Activated T-helper 1 cell treated with anti-CD3 and anti-CD28 coated beads, Interleukin-2, amount 50 U/mL, for 16 hours (primary cell): ENCODE measurements at places on chromosomes 11 and 22.

DNA sequence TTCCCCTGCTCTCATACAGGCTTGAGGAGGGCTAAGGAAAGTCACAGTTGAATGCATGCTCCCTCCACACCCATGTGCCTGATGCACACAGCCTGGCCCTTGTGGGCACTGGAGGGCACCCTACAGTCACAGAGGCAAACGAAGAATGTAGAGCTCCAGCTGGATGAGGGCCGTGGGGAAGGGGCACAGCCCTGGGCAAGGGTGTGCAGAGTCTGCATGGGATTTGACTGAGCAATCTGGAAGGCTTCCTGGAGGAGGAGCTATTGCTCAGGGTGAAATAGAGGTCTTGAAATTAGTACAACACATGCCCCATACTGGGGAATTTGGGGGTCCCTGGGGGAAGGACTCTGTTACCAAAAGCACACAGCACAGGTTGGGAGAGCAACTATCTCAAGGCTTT is 64.0 kb downstream of the KCNQ1 start:
- DNase-seq, result no peak

DNA sequence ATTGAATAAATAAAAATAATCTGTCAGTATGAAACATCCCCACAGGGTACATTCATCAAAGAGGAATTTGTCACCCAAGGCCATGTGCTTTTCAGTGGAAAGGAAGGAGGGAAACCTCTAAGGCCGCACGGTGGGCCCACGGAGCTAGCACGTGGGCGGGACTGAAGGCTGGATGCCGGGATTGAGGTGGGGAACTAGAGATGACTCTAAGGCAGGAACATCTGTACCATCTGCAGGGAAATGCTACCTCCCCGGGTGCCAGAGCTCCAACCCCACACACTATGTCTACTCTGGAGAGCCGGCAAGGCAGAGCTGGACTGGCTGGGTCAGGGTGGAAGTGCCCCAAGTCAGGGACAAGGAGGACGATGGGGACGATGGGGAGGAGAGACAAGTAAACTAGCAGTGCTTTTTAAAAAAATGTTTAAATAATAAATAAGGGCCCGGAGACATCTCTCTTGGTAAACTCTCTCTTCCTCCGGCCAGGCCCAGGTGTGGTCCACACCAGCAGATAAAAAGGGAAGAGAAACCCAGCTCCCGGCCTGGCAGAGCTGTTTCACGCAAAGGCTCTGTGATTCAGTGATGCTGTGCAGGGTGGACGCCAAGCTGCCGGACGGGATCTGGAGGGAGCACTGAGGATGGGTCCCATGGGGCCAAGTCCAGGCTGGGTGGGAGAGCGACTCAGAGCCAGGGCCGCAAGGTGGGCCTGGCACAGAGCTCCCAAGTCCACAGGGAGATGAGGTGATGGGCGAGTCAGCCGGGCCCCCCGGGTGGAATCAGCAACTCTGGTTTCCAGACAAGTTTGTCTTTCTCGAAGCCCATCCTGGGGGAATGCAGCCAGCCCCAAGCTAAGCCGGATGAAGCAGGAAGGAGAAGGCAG is 5.8 kb downstream of the LIF start:
- no peak for DNase-seq

DNA sequence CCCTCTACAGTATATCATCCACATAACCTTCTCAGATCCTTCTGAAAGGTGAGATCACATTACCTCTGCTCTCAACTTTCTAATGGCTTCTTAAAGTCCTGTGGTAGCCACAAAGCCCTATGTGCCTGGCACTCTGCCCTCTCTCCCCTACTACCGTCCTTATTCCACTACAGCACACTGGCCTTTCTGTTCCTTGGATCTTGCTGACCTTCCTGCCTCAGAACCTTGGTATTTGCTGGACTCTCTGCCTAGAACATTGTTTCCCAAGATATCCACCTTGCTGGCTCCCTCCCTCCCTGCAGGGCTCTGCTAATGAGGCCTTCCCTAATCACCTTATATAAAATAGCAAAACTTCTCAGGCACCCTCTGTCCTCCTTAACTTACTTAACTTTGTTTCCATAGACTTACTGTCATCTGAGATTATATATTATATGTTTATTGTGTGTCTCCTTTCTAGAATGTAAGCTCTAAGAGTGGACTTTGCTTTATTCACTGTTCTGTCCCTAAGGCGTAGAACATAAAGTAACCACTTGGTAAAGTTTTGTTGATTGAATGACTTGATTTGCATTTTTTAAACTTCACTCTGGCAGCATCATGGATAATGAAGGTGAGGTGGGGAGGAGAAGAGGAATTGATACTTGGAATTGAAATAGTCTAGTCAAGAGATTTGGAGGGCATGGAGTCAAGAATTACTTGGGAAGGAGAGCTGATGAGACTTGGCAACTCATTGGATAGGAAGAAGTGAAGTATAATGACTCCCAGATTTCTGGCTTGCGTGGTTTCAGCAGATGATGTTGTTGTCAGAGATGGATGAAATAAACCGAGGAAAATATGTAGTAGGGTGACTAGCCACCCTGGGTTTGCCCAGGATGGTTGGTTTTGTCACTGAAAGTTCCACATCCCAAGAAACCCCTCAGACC is 10.5 kb downstream of the POLD3 start:
- DNase-seq, result no peak

- no peak for DNase-seq
Observed at GRCh38 chr11:35367491-35367890, 51.9 kb downstream of the SLC1A2 start.

DNA sequence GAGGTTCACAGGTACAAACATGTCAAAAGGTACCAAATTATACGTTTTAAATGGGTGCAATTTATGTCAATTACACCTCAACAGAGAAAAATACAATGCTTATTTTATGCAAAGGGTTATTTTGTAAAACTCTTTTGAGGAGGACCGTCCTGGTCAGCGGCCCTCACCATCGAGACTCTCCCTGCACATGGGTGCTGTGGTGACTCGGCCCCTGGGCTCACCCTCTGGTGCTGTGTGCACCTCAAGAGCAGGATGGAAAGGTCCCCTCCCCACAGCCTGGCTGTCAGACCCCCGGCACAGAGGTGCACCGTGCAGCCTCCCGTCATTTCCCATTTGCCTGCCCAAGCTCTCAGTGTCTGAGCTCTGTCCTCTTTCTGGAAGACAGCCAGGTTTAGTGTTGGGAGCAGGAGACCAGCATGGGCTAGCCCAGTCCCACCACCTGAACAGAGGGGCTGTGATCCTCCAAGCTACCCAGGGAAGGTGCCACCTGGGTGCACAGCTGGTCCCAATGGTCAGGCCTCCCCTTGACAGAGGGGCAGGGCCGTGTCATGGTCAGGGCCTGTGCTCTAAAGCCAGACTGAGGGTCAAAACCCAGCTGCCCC is 41.8 kb upstream of the PRODH start:
- no peak for DNase-seq

DNA sequence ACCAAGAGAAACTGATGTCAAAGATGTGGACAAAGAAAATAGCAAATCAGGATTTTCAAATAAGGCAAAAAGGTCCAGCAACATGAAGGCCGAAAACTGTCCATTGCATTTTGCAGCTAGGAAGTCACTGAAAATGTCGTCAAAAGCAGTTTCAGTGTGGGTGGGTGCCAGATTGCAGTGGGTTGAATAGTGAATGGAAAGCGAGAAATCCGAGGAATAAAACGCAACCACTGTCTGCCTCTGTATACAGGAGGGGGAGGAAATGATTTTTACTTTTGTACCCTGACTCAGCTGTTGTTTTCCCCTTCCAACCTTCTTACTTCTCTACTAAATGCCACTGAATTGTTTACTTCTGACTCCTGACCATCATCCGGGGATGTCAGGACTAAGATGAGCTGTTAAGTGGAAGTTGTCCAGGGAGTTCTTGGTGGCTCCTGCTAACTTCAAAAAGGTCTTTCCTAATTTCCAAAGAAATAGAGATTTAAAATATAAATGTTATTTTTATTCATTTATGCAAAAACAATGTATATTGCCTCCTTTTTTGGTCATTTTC is 64.9 kb upstream of the BIRC3 start:
- no peak for DNase-seq

DNA sequence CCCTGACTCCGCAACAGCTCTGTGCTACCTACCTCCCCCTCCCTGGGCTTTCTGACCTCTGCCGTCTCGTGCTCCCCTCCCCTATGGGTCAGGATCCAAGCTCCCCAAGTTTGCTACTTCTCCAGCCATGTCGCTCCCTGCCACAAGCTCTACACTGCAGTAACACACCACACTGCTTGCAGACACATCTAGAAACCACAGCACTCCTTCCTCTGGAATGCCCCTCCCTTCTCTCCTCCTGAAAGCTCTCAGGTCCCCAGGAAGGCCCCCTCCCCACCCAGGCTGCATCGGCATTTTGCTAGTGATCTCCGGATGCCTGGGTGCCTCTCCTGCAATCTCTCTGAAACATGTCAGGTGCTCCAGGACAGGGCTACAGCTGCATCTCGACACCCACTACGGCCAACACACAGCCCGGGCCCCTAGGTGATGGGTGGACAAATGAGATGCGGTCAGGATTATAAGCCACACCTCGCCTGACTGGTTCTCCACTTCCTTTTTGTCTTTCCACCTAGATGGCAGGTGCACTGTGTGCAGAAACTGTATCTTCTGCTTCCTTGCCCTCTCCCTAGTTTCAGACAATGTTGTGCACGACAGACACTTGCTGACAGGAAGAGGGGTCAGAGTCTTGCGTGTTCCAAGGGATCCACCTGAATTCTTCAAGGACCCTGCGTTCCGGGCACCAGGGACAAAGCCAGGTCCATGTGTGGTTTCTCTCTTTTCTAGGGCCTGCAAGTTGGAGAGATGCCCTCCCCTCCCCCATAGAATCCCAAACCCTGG is 22.9 kb downstream of the RPUSD4 start:
- DNase-seq, result no peak

DNA sequence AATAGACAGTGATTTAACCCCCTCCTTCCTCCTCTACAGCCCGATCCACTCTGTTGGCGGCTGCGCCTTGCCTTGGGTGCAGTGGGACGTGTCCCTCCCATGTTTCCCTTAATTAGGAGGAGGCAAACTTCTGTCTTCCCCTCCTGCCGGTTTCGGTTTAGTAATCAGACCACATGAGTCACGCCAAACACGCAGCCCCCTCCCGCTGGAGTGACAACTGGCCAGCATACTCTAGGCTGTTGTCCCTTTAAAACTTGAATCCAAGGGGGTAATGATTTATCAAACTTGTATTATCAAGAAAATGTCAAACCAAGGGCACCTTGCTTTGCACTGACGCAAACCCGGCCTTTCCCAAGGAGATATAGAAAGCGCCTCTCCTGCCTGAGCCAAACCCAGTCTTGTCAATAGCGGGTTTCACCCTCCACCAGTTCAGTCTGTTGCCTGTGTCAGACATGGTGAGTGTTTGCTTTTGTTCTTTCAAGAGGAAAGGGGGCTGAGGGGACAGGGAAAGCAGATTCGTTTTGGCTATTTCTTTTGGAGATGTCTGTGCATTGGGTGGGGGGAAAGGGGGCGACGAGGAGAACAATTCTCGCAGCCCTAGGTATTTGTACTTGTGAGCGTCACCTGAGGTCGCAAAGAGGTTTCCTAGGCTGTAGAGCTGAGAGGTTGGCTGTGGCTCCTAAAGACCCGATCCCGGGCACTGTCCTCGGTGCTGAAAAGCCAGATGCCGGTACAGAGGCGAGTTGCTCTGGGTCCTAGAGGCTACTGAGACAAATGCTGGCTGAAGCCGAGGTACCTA is at the start of gene SLC6A5:
Gene SLC6A5 (plus strand): TSS at position 388 of the 799 bp plus-strand sequence. CDS start 65 bp downstream, at position 453.
- DNase-seq, result no peak

DNA sequence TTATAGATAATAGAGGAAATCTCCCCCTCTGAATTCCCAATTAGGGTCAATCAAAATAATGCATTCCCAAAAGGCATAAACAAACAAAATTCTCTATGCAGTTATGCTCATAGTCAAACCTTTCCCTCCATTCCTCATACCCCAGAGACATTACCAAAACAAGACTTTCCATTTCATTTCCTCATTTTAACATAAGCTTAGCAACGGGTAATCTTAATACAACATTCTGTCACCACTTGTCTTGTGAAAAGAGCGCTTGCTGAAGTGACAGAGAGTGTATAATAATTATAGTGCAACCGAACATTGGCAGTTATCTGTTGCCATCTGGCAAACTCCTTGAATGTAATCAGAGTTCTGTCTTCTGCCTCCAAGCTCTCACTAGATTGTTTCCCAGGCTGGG is 1.2 kb upstream of the SLN start:
- no peak for DNase-seq

DNA sequence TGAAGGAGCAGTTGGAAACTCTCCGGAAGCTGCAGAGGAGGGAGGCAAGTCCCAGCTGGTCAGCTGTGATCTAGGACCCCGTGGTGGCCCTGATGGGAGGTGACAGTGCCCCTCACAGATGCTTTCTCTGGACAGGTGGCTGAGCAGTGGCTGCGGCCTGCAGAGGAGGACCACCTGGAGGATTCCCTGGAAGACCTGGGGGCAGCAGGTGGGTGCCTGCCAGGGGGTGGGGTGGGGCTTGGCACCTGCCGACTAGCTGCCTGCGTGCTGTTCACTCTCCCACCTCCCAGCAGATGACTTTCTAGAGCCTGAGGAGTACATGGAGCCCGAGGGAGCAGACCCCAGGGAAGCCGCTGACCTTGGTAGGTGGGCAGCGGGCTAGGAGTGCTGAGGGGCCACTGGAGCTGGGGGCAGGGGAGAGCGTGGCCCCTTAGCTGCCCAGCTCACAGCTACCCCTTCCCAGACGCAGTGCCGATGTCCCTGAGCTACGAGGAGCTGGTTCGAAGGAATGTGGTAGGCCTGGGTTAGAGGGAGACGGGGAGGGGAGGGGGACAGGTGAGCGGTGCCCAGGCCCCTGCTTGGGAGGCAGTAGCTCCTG is 3.1 kb downstream of the SCO2 start:
- no peak for DNase-seq

GRCh38 chr11:47083913-47084312 is 92.8 kb downstream of the ARFGAP2 start:
- no peak for DNase-seq

DNA sequence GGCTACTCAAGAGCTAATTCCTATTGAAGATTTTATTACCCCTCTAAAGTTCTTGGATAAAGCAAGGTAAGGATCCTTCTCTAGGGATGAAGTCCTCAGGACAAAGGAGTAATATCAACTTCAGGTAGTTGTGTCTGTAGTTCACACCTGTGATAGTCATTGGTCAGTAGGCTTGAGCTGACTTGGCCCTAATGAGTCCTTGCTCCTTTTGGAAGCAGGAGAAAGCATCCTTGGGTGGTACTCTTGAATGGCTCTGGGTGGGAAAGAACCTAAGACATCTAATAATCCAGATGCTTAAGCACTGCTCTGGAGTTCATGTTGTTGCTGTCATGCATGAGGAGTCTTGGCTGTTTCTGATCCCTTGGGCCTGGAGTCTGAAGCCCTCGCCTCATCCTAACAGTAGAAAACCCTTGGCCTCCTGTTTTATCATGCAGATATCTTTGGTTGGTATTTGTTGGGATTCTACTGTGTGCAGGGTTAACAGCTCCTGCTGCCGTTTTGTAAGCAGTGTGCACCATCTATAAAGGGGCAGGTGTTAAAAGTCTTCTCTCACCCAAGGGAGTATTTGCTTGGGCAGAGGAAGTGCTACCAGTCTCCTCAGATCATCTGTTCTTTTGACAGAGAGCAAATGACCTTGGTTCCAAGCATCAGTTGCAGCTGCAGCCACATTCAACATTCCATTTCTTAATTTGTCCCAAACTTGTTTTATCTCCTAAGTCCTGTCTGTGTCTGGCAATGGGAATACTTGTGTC is 2.7 kb downstream of the MRPL40 start:
- no peak for DNase-seq
